SHP77 (cell line): ENCODE measurements at places on chromosomes 12 and 14.

- no peak for DNase-seq
Observed at GRCh38 chr12:10722905-10723746, at the start of gene YBX3. Gene YBX3, minus strand, starts transcription at chr12:10723323. Its CDS starts 212 bp downstream, at chr12:10723111.

DNA sequence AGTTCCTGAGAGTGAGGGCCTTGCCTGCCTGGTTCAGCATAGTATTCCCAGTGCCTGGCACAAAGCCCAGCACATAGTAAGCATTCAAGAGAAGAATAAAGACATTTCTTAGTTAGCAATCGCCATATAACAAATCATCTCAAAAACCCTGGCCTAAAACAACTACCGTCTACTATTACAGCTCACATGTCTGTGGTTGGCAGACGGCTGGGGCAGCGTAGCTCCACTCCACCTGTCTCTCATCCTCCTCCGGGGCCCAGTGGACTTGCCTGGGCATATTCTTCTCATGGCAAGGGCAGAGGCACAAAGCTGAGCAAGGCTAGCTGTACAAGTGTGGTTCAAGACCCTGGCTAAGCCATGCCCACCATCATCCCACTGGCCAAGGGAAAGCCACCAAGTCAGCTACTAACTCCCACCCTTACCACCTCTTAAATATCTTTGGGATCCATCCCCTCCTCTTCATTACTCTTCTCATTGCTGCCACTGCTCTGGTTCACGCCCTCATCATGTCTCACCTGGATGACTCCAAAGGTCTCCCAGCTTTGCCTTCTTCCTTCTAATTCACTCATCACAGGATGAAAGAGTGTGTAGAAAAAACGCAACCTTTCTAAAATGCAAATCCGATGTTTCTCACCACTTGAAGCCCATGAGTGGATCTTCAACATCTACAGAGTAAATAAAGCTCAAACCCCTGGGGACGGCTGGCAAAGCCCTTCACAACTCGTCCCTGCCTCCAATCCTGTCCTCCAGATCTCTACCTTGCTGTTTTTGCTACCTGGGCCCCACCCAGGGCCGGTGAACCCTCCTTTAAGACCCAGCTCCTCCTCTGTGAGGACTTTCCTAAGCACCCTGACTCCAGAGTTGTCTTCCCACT lies 10.4 kb downstream of the TMEM229B start:
- peak; percentile 16 for DNase-seq

- DNase-seq = no peak
Observed at GRCh38 chr14:90569201-90569600, 172.4 kb downstream of the CALM1 start.

GRCh38 chr14:36659010-36659821 lies 2.4 kb upstream of the PAX9 start:
- no peak for DNase-seq

GRCh38 chr14:54554401-54554800 lies 12.5 kb upstream of the SAMD4A start:
- DNase-seq = no peak

DNA sequence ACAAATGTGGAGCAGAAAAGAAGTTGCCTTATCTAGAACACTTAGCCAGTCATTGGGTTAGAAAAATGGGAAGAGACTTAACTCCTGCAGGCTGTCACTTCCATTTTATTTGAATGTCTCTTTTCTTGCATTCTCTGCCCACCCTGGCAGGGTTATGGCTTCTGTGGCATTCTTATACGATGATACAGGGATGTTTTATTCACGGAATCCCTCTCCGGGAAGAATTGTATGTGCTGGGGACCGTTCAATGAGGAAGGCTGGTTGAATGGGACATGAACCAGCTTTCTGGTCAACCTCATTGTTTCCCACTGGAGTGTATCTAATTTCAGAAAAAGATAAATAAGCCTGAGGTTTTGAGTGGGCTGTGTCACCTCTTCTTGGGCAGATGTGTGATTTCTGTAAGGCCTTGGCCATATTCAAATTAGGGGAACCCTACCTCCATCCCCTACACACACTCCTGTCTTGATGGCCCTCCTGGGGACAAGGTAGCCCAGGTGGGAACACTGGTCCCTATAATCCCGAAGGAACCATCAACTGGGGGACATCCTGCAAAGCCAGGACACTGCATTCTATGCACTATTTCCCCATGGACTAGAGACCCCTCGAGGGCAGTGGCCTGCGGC lies 174.8 kb upstream of the GSC start:
- DNase-seq = no peak

- no peak for DNase-seq
Observed at GRCh38 chr14:79453276-79453675, 758.0 kb downstream of the DIO2 start.

GRCh38 chr14:75896341-75896740 lies 85.5 kb downstream of the TGFB3 start:
- no peak for DNase-seq

DNA sequence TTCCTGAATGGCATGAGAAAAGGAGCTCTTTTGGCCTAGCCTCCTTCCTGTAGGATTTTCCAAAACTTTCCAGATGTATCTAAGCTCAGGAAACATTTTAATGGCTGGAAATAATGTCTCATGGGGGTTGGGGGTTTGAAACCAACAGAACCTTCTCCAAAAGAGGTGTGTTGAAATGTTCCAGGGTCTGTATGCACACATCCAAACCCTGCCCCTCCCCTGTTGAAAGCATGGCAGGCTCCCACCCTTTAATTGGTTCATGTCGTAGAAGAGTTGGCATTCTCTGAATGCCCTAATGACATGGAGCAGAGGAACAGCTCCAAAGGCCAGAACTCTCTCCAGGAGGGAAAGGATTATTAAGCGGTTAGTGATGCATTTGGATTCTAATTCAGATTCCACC lies 353.2 kb downstream of the ZFP36L1 start:
- DNase-seq = no peak

DNA sequence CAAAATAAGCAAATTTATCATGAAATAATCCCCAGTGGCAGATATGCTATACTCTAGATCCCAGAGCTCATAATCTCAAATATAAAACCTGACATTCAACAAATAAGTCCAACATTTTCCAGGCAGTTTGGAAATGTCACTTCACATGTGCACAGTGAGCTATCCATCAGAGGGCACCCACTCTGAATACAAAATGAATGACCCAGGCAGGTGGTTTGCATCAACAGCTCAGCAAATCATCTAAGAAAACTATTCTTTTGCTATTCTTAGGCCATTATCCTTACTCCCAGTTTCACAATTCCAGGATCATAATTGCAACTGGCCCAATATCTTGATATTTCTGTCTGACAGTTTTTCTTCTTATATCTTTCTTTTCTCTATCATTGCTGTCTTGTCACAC lies 38.5 kb downstream of the TRIM9 start:
- DNase-seq = peak; percentile 29

GRCh38 chr14:73771848-73772638 lies 57.9 kb upstream of the PNMA1 start:
- peak; percentile 79 for DNase-seq

GRCh38 chr12:11698729-11699128 lies 49.3 kb downstream of the ETV6 start:
- no peak for DNase-seq

- DNase-seq = no peak
Observed at GRCh38 chr12:43428088-43428600, 123.9 kb downstream of the ADAMTS20 start.

DNA sequence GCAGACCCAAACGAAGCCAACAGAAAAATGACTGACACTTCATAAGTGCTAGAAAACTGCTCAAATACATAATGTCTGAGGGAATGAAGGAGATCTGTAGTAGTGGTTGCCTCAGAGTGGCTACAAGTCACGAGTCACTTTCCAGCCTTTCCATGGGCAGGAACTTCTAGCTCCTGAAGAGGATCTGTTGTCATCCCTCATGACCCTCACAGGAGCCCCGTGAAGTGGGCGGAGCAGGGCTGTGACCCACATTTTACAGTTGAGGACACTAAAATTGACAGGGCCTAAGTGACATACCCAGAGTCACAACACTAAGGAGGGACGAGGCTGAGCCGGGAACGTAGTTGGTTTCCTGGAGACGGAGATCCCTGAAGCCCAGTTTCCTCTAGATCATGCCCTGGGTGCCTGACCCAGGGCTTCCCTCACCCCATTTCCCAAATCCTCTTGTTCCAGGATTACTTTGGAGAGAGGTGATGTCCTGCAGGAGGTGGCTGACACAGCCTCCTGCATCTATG lies 45.8 kb upstream of the P2RX7 start:
- DNase-seq = no peak

GRCh38 chr12:127179176-127179575 lies 1087.8 kb upstream of the TMEM132C start:
- DNase-seq = no peak

DNA sequence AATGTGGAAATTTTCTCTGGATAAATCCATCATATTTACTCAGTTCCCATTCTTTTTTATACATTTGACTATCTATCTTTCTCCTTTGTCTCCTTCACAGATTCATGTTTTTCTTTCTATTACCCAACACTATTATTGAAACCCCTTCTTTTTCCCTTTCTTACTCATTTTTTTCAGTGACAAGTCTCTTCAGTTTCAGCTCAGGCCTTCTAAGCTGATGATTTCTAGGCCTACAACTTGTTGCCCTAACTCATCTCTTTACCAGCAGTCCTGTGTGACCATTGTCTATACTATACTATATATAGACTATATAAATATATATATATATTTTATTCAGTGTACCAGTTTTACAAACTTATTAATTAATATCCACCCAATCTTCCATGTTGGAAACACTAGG lies 31.8 kb downstream of the SLC16A7 start:
- no peak for DNase-seq

- no peak for DNase-seq
Observed at GRCh38 chr14:22432348-22432976, 156.6 kb downstream of the DAD1 start.

DNA sequence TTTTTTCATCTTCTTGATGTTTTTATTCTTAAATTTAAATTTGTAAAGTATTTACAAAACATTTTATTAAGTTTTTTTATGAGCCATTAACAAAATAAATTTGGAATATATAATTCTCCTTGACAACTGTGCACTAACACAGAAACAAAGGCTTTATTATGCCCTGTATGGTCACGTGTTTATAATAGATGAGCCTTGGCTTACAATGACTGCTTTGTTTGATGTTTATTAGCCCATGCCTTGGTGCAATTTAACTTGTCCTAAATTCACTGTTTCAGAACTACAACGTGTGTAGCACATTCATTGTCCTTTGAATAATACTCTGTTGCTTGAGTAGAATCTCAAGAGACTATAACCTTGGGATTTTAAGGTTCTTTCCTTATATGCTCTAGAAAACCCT lies 59.8 kb downstream of the CNTN1 start:
- no peak for DNase-seq

- DNase-seq = no peak
Observed at GRCh38 chr14:59225281-59225680, 36.8 kb downstream of the DAAM1 start.

DNA sequence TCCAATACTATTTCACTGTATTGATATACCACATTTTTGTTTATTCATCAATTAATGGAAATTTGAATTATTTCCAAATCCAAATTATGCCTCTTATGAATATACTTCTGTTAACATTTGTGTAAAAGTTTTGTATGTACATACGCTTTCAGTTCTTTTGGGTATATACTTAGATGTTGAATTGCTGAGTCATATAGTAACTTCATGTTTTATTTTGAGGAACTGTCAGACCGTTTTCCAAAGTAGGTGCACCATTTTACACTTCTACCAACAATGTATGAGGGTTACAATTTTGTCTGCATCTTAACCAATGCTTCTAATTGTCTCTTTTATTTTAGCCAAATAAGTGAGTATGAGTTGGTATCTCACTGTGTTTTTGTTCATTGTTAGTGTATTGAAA lies 10.2 kb upstream of the CCER1 start:
- no peak for DNase-seq

DNA sequence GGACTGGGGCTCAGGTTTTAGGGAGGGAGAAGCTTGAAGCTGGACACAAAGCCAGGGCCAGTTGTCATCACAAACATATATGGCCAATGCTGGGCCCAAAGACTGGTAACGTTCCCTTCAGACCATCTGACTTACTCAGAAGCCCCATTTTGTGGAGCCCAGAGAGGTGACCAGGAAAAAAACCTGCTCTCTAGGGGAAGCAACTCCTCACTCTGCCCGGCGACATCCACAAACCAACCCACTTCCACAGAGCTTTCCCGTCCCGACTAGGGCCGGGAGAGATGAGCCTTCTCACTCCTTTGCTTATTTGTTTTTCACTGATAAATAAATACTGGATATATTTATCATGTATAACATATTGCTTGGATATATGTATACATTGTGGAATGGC lies 180.9 kb upstream of the RTL1 start:
- no peak for DNase-seq

DNA sequence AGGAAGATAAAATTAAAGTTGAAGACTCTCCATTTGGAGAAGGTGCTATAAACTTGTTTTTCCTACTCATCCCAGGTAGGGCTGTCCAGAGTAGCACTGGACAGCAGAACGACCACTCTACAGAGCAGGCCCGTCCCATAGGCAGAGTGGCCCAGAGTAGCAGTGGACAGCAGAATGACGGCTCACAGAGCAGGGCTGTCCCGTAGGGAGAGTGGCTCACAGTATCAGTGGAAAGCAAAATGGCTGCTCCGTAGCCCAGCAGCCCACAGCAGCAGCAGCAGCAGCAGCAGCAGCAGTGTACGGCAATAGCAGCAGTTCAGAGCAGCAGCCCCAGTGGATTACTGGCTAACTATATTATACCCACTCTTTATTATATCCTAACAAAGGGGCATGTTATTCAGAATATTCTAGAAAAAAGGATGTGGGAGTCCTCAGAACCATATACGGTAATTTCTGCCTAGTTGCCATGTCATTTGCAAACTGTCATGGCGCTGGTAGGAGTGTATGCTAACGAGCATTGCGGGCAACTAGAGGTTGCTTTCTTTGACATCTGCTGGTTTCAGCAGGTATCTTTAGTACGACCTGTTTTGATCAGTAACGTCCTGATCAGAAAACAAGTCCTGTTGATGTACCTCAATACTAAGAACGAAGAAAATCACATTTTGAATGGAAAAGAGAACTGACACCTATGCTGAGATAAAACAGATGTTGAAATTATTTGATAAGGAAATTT lies 567.3 kb downstream of the SLC16A7 start:
- DNase-seq = no peak

GRCh38 chr14:22380571-22381407 lies 208.2 kb downstream of the DAD1 start:
- no peak for DNase-seq

GRCh38 chr12:127729381-127729780 lies 537.6 kb upstream of the TMEM132C start:
- DNase-seq = peak; percentile 2

DNA sequence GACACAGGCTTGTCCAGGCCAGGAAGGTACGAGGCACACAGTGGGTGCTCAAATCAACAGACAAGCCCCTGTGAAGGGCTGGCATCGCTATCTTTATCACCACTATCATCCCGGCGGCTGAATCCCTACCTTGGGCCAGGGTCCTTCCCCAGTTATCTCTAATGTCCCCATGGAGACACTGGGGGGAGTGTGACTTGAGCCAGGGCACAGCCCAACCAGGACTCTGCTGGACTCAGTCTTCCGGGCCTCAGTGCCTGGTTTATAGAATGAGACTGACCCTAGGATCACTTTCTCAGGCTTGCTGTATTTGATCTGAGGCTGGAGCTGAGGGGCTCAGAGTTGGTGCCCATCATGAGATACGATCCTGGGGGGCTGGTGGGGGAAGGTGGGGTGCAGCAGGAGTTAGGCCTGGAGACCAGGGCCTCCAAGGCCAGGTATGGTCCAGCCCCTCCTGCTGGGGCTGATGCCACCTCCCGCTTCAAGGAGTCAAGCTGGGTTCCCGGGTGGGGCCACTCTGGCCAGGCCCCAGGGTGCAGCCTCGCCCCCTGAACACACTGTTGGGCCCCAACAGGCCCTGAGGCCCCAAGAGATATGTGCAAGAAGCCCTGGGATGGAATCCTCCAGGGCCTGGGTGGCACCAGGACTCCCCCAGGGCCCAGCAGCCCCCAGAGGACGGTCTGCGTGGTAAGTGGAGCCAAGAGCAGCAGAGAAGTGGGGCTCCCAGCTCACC lies 11.8 kb downstream of the BEGAIN start:
- no peak for DNase-seq
